ENCODE measurements at places on chromosomes 5 and 9.

DNA sequence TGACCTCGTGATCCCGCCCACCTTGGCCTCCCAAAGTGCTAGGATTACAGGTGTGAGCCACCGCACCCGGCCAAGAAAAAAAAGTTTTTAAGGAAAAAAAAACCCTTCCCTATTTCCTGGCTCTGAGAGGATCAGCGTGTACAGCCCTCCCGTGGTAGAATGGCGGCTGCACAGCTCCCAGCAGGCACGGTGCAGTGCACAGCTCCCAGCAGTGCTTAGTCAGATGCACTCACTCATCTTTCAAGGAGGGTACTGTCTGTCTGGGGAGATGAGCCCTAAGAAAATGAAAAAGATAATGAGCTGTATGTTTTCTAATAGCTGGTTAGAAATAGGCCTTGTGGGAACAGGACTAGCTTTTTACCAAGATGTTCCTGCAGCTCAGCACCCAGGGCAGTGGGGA, 36.7 kb upstream of the SLC2A8 start:
- no peak for DNase-seq

- no peak for DNase-seq
Observed at GRCh38 chr9:97853056-97853843, at the start of gene FOXE1. Gene FOXE1, plus strand, starts transcription at chr9:97853226. Its CDS starts 689 bp downstream, at chr9:97853915.

GRCh38 chr9:83501565-83501964, 36.6 kb downstream of the FRMD3 start:
- no peak for DNase-seq

GRCh38 chr5:95923918-95924544, 37.6 kb downstream of the ELL2 start:
- DNase-seq: no peak
